Activated gamma-delta T cell treated with Interleukin-2 at 50 U/mL for 16 hours (primary cell): ENCODE measurements at places on chromosomes 6 and 20.
A peak's percentile ranks its signal among the peaks of the same experiment; 100 is the strongest.

- DNase-seq = no peak
Observed at GRCh38 chr6:90490030-90490716, 96.7 kb downstream of the MAP3K7 start.

DNA sequence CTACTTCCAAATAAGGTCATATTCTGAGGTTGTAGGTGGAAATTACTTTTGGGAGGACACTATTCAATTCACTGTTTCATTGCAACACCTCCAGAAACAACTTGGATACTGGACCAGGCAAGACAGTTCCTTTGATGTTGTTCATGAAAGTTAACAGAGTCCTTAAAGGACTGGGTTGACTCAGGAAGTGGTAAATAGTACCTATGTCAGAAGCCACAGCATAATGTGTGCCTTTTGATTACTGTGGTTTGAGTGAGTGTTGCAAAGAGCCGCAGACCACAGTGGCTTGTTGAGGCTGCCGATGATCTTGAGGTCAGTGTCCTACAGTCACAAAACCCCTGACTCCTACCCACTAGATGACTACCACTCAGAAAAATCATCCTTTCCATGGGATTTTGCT, 10.9 kb downstream of the IL20RA start:
- peak; percentile 51 for DNase-seq

DNA sequence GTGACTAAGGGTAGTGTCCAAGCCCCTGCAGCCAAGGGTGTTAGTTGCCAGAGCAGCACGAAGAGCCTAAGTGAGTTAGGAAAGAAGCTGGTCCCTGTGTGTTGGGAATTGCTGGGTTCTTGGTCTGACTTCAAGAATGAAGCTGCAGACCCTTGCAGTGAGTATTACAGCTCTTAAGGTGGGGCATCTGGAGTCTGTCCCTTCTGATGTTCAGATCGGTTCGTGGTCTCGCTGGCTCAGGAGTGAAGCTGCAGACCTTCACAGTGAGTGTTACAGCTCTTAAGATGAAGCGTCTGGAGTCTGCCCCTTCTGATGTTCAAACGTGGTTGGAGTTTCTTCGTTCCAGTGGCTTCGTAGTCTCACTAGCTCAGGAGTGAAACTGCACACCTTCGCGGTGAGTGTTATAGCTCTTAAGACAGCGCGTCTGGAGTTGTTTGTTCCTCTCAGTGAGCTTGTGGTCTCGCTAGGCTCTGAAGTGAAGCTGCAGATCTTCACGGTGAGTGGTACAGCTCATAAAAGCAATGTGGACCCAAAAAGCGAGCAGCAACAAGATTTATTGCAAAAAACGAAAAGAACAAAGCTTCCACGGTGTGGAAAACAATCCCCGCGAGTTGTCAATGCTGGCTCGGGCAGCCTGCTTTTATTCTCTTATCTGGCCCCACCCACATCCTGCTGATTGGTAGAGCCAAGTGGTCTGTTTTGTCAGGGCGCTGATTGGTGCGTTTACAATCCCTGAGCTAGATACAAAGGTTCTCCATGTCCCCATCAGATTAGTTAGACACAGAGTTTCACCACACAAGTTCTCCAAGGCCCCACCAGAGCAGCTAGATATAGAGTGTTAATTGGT, 31.8 kb downstream of the PXDC1 start:
- DNase-seq = no peak

DNA sequence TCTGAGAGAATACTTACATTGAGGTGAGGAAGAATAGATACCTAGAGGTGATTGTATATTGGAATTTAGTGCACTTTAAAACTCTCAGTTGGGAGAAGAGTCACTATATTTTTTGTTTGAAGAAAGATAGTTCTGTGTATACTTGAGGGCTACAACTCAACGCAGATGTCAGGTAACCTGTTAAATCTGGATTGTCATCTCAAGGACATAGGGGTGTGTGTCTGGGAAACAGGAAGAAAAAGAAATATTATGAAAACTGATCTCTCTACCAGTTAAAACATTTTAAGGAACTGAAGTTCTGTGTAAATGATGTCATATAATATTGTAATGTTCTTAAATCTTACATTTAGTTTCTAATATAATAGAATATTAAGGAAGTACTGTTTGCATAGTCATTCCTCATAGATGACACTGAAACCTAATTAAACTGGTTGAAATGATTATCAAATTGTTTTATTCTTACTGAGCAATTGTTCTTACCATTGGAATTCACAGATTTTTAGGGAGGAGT, 86.2 kb downstream of the SMAP1 start:
- no peak for DNase-seq

DNA sequence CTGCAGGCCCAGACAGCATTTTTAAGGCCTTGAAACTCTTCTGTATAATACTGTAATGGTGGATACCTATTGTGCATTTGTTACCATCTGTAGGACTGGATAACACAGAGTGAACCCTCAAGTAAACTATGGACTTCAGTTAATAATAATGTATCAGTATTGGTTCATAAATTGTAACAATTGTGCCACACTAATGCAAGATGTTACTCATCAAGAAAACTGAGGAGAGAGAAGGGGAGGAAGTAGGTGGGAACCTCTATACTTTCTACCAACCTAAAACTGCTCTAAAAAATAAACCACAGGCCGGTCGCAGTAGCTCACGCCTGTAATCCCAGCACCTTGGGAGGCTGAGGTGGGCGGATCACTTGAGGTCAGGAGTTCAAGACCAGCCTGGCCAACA, 10.8 kb downstream of the MAPK13 start:
- DNase-seq = no peak

GRCh38 chr20:62685781-62686555, 22.7 kb upstream of the NTSR1 start:
- no peak for DNase-seq
